ENCODE measurements at places on chromosomes 11 and 22.

- peaks cover 8% of the 10 kb centered on the region for H3K4me1 ChIP-seq
- no peak overlapping the region for H3K4me3 ChIP-seq
- DNase-seq: no peak
- no peaks in the 10 kb centered on the region for H3K36me3 ChIP-seq
- H3K27ac ChIP-seq: no peak overlapping the region
Measured at GRCh38 chr11:64428693-64429092, 69.7 kb downstream of the RPS6KA4 start.

GRCh38 chr11:1060410-1060809 is 14.3 kb upstream of the MUC2 start:
- H3K27ac ChIP-seq: no peak overlapping the region
- H3K4me1 ChIP-seq: no peaks in the 10 kb centered on the region
- no peaks in the 10 kb centered on the region for H3K27me3 ChIP-seq
- H3K4me3 ChIP-seq: no peak overlapping the region
- no peaks in the 10 kb centered on the region for H3K36me3 ChIP-seq

- H3K36me3 ChIP-seq: peaks cover 9% of the 10 kb centered on the region
- DNase-seq: no peak
- H3K27me3 ChIP-seq: no peaks in the 10 kb centered on the region
Measured at GRCh38 chr11:121596195-121597155, 143.7 kb upstream of the SORL1-AS1 start.

DNA sequence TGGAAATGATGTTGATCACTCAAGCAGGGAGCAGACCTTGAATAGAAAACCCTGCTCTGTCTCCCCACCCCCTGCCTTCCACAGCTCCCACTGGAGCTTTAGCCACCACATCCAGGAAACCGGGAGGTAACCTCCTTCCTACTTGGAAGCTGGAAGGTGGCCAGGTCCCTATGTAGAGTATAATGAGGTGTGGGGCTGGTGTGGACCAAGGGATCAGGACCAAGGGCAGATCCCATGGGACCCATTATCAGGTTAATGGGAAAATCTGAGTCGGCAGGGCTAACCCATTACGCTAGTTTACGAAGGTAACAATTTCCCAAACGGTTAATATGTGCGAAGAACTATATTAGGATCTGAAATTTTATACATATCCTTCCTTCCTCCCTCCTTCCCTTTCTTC is 321.9 kb downstream of the MIAT start:
- DNase-seq: peak; percentile 67
- H3K27me3 ChIP-seq: no peaks in the 10 kb centered on the region
- no peak overlapping the region for H3K27ac ChIP-seq
- peaks cover 14% of the 10 kb centered on the region for H3K4me1 ChIP-seq
- H3K36me3 ChIP-seq: no peaks in the 10 kb centered on the region

- DNase-seq: no peak
- H3K27ac ChIP-seq: no peak overlapping the region
- no peak overlapping the region for H3K4me3 ChIP-seq
- no peaks in the 10 kb centered on the region for H3K4me1 ChIP-seq
Measured at GRCh38 chr22:38966380-38966702, 8.9 kb downstream of the APOBEC3A start.

DNA sequence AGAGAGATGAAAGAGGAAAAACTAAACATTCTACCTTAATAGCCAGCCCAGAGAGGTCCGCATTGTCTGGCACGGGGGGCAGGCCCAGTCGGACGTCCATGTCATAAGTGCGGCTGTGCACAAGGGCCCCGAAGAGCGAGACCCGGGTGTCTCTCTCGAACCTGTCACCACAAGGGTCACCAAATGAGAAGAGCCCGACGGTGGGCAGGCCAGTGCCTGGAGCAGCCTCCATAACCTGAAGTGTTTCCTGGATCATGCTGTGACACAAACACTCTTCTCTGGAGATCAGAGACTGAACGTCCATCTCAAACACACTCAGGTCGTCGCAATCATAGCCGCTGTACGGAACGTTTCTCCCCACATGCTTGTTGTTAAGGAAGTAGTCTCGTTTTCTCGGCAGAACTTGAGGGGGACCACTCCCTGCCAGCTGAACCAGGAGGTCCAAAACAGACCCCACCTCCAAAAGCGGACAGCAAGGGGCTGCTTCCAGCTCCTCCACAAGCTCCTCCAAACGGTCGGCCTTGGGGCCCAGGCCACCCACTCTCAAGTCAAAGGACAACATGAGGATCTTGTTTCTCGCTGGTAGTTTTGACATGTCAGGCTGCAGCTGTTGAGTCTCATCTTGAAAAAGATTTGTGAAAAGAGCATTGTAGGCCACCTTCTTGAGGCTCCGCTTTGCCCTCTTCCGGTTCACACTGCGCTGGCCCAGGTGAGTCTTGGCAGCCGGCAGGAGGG is 971 bp downstream of the TUBGCP6 start:
- H3K36me3 ChIP-seq: no peaks in the 10 kb centered on the region
- peaks cover 13% of the 10 kb centered on the region for H3K4me1 ChIP-seq
- DNase-seq: no peak
- H3K27me3 ChIP-seq: no peaks in the 10 kb centered on the region
- H3K27ac ChIP-seq: no peak overlapping the region

GRCh38 chr11:59115553-59115952 is 8.5 kb downstream of the FAM111B start:
- DNase-seq: no peak
- no peak overlapping the region for H3K4me3 ChIP-seq
- peaks cover 17% of the 10 kb centered on the region for H3K36me3 ChIP-seq
- no peaks in the 10 kb centered on the region for H3K27me3 ChIP-seq

DNA sequence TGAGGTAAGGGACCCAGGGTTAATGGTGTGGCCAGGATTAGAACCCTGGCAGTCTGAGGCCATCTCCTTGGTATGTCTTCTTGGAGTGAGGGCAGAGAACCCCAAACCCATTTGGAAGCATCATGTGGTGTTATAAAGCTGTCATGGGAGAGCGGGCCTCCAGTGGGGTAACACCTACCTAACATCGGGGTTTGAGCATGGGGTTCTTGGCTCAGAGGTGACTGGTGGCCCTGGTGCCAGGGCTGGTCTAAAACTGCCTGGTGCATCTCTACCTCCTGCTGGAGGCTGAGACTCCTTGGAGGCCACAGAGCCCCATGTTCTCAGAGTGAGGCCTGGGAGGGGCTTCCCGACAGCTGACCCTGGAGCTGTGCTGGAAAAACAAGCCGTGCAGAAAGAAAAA is 4.5 kb downstream of the PRDM11 start:
- DNase-seq: no peak
- H3K4me1 ChIP-seq: peaks cover 6% of the 10 kb centered on the region
- no peak overlapping the region for H3K27ac ChIP-seq

DNA sequence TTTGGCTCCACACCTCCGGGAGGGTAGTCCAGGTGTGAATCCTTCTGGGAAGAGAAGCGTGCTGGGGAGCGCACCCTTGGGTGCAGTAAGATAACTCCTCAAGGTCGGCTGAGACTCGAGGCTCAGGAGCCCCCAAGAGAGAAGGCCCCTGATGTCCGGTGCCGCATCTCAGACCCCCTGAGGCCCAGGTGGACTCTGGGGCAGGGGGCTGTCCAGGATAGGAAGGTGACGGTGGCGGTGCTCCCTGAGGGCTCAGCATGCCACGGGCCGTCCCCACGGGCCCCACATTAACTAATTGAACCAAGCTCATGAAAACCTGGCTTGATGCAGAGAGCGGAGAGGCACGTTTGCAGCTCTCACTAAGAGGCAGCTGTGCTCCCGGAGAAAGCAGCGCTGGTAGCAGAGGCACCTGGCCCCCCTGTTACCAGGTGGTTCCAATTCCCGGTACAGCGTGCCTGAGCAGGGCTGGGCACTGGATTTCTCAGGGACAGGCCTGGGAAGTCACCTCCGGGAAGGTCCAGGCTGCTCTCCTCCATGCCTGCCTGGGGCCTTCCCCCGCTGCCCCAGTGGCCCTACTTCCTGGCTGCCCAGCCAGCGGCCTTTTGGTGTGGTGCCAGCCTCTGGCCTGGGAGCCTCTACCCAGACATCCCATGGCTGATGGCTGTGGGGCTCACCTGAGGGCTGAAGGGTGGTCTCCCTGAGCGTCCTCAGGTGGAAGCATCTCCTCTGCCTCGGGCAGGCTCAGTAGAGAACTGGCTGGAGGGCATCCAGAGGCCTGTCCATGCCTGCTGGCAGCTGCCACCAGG is 1.1 kb downstream of the KCNQ1 start:
- no peak for DNase-seq
- H3K4me1 ChIP-seq: no peaks in the 10 kb centered on the region
- H3K4me3 ChIP-seq: no peak overlapping the region
- H3K36me3 ChIP-seq: no peaks in the 10 kb centered on the region
- no peak overlapping the region for H3K27ac ChIP-seq

DNA sequence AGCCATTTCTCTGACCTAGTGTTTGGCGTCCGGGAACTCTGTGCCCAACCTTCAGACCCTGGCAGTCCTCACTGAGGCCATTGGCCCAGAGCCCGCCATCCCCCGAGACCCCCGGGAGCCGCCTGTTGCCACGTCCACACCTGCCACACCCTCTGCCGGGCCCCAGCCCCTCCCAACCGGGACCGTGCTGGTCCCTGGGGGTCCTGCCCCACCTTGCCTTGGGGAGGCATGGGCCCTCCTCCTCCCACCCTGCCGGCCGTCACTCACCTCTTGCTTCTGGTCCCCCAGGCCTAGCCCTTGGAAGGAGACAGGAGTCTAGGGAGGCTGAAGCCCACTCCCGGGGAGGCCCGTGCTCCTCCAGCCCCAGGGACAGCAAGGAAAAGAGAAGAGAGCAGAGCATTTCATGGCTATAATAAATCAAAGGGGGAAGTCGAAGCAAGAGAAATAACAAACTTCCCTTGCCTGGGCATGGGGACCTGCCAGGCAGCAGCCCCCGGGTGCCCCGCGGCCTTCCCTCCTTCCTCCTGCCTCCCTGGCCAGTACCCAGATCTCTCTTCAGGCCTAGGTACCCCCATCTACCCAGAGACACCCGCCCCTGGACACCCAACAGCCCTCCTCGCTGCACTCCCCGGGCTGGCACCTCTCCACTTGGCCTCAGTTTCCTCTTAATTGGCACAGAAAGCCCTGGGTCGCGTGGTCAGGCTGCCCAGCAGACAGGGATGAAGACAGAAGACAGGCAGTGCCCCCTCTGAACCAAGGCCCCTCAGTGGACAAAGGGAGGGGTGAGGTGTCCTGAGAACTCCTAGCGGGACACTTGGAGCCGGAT is 13.0 kb upstream of the SLC39A13 start:
- no peak overlapping the region for H3K4me3 ChIP-seq
- no peaks in the 10 kb centered on the region for H3K27me3 ChIP-seq
- no peak overlapping the region for H3K27ac ChIP-seq
- peaks cover 5% of the 10 kb centered on the region for H3K4me1 ChIP-seq

DNA sequence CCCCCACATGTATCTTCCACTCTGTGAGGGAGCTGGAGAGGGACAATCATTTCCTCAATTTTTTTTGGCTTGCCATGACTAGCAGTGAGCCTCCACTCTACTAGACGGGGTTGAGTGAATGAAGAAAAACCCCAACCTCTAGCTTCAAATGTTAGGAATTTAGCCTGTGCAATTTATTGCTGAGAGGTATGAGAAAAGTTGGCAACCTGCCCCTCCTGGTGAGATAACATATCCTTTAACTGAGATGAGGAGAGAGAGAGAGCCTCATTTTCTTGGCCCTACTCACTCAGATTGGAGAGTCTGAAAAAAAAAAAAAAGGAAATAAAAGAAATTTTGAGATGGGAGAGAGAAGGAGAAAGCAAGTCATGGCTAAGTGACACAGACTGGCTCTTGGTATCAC is 218.2 kb upstream of the CARD18 start:
- H3K36me3 ChIP-seq: no peaks in the 10 kb centered on the region
- H3K27me3 ChIP-seq: no peaks in the 10 kb centered on the region
- no peak overlapping the region for H3K4me3 ChIP-seq
- H3K4me1 ChIP-seq: no peaks in the 10 kb centered on the region
- no peak for DNase-seq
- no peak overlapping the region for H3K27ac ChIP-seq

- H3K27me3 ChIP-seq: no peaks in the 10 kb centered on the region
- DNase-seq: peak; percentile 41
- no peak overlapping the region for H3K27ac ChIP-seq
- H3K4me3 ChIP-seq: no peak overlapping the region
Measured at GRCh38 chr11:108871152-108871551, 206.3 kb downstream of the DDX10 start.

- H3K4me3 ChIP-seq: no peak overlapping the region
- no peaks in the 10 kb centered on the region for H3K27me3 ChIP-seq
- no peak overlapping the region for H3K27ac ChIP-seq
- H3K4me1 ChIP-seq: no peaks in the 10 kb centered on the region
Measured at GRCh38 chr22:19085233-19085718, 36.9 kb downstream of the DGCR2 start.

- H3K27me3 ChIP-seq: peaks cover 9% of the 10 kb centered on the region
- H3K36me3 ChIP-seq: no peaks in the 10 kb centered on the region
- DNase-seq: no peak
- no peak overlapping the region for H3K27ac ChIP-seq
- H3K4me3 ChIP-seq: no peak overlapping the region
Measured at GRCh38 chr22:20951151-20951931, 15.7 kb upstream of the AIFM3 start.

- no peaks in the 10 kb centered on the region for H3K27me3 ChIP-seq
- peaks cover 5% of the 10 kb centered on the region for H3K4me1 ChIP-seq
- no peak overlapping the region for H3K27ac ChIP-seq
Measured at GRCh38 chr11:12179531-12179930, 69.1 kb downstream of the MICAL2 start.

DNA sequence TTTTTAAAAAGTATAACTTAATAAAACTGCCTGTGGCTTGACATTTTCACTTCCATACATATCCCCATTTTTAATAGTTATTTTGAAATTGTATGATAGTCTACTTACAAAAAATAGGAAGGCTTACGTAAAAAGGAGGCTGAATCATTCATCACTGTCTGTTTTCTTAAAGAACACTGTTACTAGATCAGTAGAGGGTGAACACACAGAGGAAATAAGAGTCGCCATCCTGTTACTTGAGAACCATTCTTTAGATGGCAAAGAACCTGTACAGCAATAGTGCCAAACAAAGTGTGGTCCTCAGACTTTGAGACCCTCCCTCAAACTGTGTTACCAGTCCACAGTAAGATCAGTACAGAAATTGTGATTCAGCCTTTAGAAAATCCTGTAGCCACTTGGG is 180.7 kb downstream of the PGR start:
- H3K4me1 ChIP-seq: no peaks in the 10 kb centered on the region
- no peak for DNase-seq
- no peak overlapping the region for H3K4me3 ChIP-seq
- H3K27ac ChIP-seq: no peak overlapping the region
- H3K36me3 ChIP-seq: no peaks in the 10 kb centered on the region

- H3K4me1 ChIP-seq: no peaks in the 10 kb centered on the region
- H3K4me3 ChIP-seq: no peak overlapping the region
- no peaks in the 10 kb centered on the region for H3K27me3 ChIP-seq
- DNase-seq: no peak
- H3K27ac ChIP-seq: no peak overlapping the region
Measured at GRCh38 chr11:65279741-65280440, 18.1 kb downstream of the POLA2 start.

DNA sequence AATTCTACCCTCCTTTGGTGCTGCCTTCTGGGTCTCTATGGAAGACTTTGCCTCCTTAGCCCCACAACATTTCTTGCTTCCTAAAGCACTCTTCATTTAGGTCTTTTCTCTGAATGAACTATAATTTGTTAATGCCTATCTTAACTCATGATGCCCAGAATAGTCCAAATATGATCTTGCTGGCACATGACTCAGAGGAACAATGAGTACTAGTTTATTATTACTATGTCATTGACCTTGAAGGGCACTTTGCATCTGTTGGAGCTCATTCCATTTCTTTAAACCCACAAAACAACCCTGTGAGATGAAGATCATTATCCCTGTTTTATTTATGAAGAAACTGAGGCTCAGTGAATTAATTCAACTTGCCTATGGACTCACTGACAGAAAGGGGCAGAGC is 320.2 kb upstream of the PLET1 start:
- H3K4me3 ChIP-seq: no peak overlapping the region
- no peak for DNase-seq
- no peaks in the 10 kb centered on the region for H3K4me1 ChIP-seq
- no peak overlapping the region for H3K27ac ChIP-seq

Measured in neural progenitor cell (in vitro differentiated cells).